ENCODE measurements at places on chromosomes 12 and 14.

- DNase-seq: no peak
These were observed 159.6 kb downstream of the BTG1 start for GRCh38 chr12:91986084-91986483.

DNA sequence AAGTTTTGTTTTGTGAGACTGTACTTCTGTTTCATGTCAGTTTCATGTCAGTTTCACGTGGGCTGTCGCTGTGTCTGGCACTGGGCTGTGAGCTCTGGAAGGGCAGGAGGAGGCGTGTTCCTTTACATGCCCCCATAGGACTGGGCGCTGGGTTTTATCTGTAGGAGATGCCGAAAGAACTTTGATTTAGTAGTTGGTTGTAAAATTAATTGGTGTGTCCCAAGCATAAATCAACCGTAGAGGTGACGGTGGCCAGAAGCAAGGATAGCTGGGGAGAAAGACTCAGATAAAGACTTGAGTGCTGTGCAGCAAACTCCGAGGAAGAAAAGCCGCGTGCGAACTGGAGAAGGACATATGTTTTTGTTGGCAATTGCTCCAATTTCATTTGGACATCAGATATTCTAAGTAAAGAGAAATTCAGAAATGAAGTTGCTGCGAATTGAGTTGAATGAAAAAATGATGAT lies 182.5 kb downstream of the VRK1 start:
- DNase-seq: no peak

DNA sequence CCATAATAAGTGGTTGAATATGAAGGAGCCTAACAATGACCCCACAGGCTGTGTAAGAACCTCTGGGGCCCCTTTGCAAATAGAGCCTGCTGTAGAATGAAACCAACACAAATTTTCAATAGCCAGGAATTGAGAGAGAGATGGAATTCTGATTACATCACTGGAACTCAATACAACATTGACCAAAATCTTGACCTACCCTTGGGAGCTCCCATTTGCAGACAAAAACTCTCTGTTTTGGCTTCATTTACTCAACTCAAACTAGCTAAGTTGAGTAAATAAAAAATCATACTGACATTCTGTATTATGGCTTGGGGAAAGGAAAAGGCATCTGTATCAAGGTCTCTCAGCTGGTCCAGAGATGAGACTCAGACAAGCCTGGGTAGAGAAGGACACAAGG lies 91.0 kb downstream of the TBX3 start:
- no peak for DNase-seq

DNA sequence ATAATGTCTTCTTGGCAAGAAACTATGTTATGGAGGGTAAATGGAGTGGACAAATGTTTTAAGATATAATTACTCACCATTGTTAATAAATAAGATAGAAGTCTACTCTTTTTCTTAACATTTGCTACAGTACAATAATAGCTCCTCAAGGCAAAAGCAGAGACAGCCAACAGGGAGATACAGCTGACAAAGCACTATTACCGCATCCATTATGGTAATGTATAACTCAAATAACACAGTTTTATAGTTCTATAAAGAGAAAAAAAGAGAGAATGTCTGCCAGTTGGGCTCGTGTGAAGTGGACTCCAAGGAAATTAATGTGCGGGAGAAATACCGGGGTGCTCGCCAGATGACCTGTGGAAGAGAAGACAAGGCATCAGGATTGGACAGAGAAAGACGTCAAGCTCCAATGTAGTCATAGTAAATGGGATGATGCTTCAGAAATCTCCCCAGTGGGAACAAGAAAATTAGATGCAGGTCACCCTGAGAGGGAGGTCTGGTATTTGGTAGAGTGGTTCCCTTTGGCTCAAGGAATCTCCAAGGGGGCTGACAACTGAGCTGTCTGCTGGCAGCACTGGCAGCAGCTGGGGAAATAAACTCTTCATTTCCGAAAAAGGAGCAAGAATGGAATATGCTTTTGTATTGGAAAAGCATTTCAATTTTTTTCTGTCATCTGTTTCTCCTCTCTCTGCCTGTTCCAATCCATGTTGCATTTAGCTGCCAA lies 343.9 kb downstream of the LRFN5 start:
- DNase-seq: no peak

- DNase-seq: peak; percentile 57
These were observed 1.0 kb downstream of the FGFR1OP2 start for GRCh38 chr12:26939192-26939832.

DNA sequence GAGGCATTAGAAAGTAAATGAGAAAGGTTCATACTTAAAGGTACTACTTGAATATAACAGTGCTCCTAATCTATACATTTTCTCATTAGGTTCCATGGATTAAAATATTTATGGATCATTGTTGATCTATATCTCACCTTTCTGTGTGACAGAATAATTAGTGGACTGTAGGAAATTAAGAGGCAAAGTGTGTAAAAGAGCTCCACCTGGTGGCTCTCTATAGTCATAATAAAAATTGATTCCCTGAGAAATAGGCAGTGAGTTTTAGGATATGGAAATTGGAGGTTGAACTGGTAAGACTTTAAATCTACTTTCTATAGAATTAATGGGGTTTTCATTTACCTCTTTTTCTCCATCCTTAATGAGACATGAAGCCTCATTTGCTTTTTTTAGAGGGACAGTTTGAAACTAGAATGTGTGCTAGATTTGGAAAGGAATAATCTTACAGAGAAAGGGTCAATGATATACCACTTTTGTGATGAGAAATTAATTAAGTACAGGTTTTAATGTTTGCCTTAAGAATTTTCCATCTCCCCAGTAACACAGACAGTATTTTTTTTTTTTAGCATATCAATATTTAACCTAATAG lies 11.8 kb upstream of the DERA start:
- DNase-seq: peak; percentile 59

DNA sequence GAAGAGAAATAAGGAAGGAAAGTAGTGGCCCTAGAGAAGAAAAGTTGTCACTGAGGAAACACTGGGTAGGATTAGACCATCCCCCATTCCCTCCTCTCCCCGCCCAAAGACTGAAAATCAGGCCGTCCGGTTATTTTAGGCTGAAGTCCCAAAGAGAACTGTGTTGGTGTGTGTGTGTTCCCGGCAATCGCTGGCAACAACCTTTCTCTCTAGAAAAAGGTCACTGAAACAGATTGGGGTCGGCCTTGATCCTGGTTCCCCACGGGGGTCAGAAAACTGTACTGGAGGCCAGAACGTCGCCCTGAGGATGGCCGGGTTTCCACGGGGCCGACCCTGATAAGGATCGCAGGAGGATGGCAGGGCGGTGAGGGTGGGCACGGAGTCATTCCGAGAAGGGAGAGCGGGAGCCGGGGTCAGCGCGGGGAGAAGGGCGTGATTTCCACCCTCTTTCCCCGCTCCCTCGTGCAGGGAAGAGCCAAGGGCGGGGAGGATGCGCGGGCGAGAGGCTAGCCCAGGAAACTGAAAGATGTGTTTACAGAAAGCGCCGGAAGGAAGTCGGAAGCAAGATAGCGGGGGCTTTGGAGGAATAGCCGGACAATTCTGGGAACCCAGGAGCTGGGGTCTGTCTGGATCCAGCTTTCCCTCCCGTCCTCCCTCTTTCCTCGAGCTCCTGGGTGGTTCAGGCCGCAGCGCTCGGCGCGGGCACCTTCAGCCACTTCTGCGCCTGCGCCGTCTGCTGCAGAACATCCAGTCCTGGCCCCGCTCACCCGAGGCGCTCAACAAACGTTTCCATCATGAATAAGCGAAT lies 25.3 kb upstream of the SPTLC2 start:
- peak; percentile 72 for DNase-seq

- peak; percentile 78 for DNase-seq
These were observed 10.4 kb downstream of the OTUB2 start for GRCh38 chr14:94036313-94037167.

DNA sequence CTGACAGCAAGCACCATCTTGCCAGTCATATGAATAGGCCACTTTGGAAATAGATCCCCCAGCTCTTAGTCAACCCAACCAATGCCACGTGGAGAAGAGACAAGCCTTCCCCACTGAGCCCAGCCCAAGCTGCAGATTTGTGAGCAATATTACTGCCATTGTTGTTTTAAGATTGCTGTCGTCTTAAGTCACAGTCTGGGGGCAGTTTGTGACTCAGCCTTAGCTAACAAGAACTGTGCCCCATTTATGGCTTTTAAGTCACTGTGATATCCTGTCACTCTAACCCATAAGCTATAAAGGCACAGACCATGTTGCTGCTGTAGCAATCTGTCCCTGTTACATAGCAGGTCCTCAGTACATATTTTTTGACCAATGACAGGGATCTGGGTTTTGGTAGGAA lies 464.2 kb downstream of the MED13L start:
- DNase-seq: no peak

DNA sequence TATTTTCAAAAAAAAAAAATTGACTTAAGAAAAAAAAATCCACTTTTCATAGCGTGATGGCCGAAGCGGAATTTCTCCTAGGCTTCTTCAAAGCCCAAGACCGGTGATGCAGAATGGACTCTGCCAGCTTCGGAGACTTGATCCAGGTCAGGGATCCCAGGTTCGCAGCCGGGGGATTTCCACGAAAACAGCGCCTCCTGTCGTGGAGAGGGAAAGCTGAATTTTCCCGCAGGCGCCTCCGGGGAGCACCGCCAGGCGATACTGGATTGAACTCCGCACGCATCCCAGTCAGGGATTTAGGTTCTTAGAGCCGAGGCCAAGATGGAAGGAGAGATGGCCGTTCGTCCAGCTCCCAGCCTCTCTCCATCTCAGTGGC lies 2.1 kb downstream of the TTC6 start:
- no peak for DNase-seq

DNA sequence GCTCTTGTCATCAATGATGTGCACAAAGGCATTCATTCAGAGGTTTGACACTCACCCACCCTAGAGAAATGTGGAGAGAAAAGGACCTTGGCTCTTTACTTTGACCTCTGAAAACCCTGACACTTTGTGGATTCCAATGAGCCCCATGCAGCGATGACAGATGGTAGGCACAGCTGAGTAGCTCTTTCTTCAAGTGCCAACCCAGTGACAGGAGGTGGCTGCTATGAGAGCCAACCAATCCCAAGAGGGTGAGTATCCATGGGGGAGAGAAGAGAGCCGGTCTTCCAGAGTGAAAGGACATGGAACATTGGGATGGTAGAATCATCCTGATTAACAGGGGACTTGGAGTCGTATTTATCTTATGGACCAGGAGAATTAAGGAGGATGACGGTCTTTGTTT lies 17.8 kb downstream of the SLC8A3 start:
- no peak for DNase-seq

GRCh38 chr12:121494093-121494787 lies 86.6 kb downstream of the KDM2B start:
- peak; percentile 74 for DNase-seq

DNA sequence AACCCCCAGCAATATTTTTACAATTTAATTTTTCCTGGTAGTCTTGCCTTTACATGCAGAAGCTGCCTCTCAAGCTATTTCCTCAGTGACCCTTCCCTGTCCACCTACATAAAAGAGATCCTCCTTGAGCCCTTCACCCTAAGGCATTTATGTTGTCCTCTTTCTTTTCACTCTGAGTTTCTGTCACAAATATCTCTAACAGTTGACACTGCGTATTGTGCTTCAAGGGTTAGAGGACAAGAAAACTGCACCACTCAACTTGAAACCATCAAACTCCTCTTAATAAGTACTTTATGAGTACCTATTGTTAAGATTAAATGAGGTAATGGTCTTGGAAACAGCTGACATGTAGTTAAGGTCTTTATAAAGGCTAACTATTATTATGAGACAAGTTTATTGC lies 557.7 kb downstream of the TRHDE start:
- DNase-seq: no peak

GRCh38 chr12:8985213-8985754 lies 4.1 kb upstream of the KLRG1 start:
- no peak for DNase-seq

DNA sequence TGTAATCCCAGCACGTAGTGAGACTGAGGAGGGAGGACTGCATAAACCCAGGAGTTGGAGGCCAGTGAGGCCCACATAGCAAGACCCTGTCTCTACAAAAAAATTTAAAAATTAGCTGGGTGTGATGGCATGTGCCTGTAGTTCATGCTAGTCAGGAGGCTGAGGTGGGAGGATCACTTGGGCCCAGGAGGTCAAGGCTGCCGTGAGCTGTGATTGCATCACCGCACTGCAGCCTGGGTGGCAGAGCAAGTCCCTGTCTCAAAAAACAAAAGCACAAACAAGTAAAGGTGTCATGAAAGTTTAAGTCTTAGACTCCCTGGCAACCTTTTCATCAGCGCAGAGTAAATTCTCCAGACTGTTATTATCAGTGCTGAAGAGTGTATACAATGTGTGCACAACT lies 10.4 kb downstream of the TMEM30B start:
- no peak for DNase-seq

DNA sequence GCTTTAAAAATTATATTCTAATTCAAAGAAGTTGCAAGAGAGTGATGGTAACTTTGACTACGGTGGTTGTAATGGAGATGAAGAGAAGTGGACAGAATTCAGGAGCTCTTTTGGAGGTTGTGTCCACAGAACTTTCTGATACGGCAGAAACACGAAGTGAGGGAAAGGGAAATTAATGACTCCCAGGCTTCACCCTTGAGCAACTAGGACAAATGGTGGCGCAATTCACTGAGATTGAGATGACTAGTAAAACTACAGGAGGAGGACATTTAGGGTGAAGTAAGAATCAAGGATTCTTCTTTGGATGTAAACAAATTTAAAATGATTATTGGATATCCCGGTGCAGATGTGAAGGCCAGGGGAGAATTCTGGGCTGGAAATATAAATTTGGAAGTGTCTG lies 212.6 kb downstream of the PTPRO start:
- no peak for DNase-seq

DNA sequence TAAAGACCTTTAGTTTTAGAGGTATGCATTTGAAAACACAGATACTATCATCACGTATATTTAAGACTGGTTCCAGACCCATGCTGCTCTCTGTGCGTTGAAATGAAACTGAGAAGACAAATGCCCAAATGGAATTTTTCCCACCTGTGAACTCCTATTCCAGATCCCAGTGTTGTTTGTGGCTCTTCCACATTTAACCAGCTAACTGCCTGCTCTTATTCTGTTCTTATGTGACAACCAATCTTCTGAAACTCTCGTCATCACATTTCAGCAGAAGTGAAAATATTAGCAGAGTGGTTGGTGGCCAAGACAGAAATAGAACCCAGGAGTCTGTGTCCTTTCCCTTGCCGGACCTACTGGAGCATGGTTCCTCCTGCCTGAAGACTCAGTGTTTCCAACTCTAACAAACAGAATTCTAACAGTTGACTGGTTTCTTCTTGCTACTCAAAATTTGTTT lies 460.2 kb downstream of the RAD51B start:
- DNase-seq: peak; percentile 85

GRCh38 chr12:113277511-113277910 lies 56.2 kb downstream of the TPCN1 start:
- DNase-seq: no peak

DNA sequence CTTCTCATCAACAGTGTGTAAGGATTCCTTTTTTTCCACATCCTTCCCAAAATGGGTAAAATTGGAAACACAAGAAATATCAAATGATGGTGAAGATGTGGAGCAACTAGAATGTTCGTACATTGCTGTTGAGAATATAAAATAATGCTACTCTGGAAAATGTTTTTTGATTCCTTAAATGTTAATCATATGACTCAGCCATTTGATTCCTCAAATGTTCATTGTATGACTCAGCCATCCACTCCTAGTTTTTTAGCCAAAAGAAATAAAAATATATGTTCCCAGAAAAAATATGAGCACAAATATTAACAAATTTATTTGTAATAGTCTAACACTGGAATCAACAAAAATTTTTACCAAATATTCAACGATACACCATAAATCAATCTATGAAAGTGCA lies 1108.6 kb downstream of the LRFN5 start:
- DNase-seq: no peak

Measured in B cell (primary cell).